Naive B cell (primary cell): ENCODE measurements at places on chromosomes 2 and 18.

DNA sequence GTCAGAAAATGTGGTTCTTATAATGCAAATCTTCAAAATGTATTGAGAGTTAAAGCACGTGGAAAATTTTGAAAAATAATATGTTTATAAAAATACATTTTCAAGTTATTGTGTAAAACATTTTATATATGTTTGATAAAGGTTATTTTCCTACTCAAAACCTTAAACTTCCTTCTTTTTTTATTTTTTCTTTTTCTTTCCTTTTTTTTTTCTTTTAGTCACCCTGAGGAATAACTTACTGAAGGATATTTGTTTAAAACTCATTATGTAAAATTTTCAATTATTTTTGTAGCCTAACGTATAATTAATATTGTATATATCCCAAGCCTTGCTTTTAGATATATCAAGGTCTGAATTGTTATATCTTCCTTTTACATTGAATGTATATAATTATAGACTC is 346.8 kb upstream of the GYPC start:
- H3K27me3 ChIP-seq, result no peaks in the 10 kb centered on the region
- H3K4me1 ChIP-seq, result no peaks in the 10 kb centered on the region
- H3K27ac ChIP-seq, result no peak overlapping the region
- no peak overlapping the region for H3K4me3 ChIP-seq
- DNase-seq, result no peak
- H3K36me3 ChIP-seq, result no peaks in the 10 kb centered on the region

- no peaks in the 10 kb centered on the region for H3K36me3 ChIP-seq
- no peaks in the 10 kb centered on the region for H3K27me3 ChIP-seq
- no peaks in the 10 kb centered on the region for H3K4me1 ChIP-seq
- H3K27ac ChIP-seq, result no peak overlapping the region
- no peak for DNase-seq
Measured at GRCh38 chr2:16201848-16202247, 261.5 kb downstream of the MYCN start.

DNA sequence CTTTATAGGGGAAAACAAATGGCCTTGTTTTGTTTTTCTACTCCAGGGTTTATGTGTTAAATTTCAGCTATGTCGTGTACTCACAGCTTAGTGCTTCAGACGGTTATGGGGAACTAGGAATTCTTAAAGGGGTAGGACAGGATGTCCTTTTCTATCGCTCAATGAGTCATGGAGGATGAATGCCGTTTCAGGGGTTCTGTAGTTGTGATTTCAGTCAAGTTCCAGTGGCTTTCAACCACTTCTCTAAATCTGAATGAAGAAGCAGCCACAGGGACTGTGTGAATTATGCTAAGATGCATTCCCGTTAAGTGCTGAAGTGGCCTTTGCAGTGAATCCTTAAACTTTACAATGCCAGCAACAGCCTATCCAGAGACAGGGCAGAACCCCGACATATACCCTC is 1231.7 kb upstream of the ZEB2 start:
- H3K4me1 ChIP-seq, result peaks cover 23% of the 10 kb centered on the region
- no peaks in the 10 kb centered on the region for H3K36me3 ChIP-seq
- H3K27ac ChIP-seq, result peak overlapping the region; percentile 50
- no peaks in the 10 kb centered on the region for H3K27me3 ChIP-seq
- DNase-seq, result peak; percentile 60

DNA sequence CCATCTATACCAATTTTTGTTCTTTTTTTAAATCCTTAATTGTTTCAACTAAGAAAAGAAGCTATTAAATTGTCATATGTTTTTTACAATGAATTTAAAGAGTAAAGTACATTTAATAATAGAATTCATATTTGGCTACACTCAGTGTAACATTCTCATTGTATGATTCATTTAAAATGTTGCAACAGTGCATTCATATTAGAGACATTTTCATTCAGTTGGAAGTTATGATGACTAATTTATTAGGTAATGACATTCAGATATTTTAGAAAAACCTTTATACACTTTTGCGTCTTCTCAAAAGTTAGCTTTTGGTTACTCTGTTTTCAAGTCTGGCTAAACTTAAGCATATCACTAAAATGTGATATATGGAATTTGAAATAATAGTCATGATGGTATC is 887.5 kb upstream of the NRXN1 start:
- no peak for DNase-seq
- H3K4me1 ChIP-seq, result no peaks in the 10 kb centered on the region
- H3K36me3 ChIP-seq, result no peaks in the 10 kb centered on the region
- H3K4me3 ChIP-seq, result no peak overlapping the region
- H3K27ac ChIP-seq, result no peak overlapping the region
- no peaks in the 10 kb centered on the region for H3K27me3 ChIP-seq

DNA sequence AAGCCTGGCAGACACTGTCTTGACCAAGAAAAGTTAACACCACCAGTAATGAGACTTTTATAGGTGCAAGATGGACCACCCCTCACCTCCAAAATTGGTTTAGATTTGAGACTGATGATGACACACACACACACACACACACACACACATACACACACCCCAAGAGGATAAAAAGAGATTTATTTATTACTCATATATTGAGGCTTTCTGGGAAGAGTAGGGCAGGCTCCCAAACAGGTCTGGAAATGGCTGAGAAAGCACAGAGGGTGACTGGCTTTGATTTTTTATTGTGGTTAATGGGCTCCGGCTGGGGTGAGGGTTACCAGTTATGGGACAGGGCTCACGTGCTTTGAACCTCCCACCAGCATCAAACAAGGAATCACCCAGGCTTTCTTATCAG is 54.2 kb upstream of the ADAM23 start:
- no peaks in the 10 kb centered on the region for H3K4me1 ChIP-seq
- peaks cover 12% of the 10 kb centered on the region for H3K27me3 ChIP-seq
- H3K4me3 ChIP-seq, result no peak overlapping the region
- H3K27ac ChIP-seq, result no peak overlapping the region
- H3K36me3 ChIP-seq, result no peaks in the 10 kb centered on the region

GRCh38 chr2:190069936-190070696 is 7.6 kb upstream of the MSTN start:
- no peak overlapping the region for H3K4me3 ChIP-seq
- DNase-seq, result peak; percentile 54
- H3K4me1 ChIP-seq, result peaks cover 7% of the 10 kb centered on the region
- no peaks in the 10 kb centered on the region for H3K36me3 ChIP-seq
- H3K27me3 ChIP-seq, result no peaks in the 10 kb centered on the region

- H3K27me3 ChIP-seq, result no peaks in the 10 kb centered on the region
- H3K27ac ChIP-seq, result peak overlapping the region; percentile 17
- no peak overlapping the region for H3K4me3 ChIP-seq
- DNase-seq, result no peak
- peaks cover 30% of the 10 kb centered on the region for H3K36me3 ChIP-seq
Measured at GRCh38 chr2:224908818-224909217, 133.4 kb downstream of the DOCK10 start.

DNA sequence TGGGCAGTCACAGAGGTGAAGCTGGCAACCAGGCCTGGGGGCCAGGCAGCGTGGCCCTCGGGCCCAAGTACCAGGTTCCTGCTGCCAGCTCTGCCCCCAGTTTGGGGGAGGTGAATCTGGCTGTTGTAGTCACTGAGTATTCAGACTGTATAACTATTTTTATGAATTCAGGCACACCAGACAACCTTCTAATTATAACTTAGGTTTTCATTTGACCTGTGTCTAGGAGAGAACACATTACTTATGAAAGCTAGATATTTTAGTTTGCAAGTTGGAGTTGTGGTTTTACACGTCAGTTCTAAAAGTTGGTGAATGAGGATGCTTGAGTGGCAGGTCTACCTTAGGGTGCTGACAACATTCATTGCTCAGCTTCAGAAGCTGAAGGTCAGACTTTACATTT is 71.7 kb downstream of the LIMS1 start:
- H3K27me3 ChIP-seq, result peaks cover 4% of the 10 kb centered on the region
- DNase-seq, result no peak
- H3K36me3 ChIP-seq, result peaks cover 12% of the 10 kb centered on the region
- no peak overlapping the region for H3K4me3 ChIP-seq
- peaks cover 30% of the 10 kb centered on the region for H3K4me1 ChIP-seq

- H3K27me3 ChIP-seq, result peaks cover 8% of the 10 kb centered on the region
- H3K4me1 ChIP-seq, result peaks cover 17% of the 10 kb centered on the region
- H3K36me3 ChIP-seq, result peaks cover 15% of the 10 kb centered on the region
- DNase-seq, result no peak
Measured at GRCh38 chr2:119650206-119650605, 28.8 kb upstream of the TMEM177 start.
